CMK (cell line): ENCODE measurements at places on chromosomes 7 and 10.

DNA sequence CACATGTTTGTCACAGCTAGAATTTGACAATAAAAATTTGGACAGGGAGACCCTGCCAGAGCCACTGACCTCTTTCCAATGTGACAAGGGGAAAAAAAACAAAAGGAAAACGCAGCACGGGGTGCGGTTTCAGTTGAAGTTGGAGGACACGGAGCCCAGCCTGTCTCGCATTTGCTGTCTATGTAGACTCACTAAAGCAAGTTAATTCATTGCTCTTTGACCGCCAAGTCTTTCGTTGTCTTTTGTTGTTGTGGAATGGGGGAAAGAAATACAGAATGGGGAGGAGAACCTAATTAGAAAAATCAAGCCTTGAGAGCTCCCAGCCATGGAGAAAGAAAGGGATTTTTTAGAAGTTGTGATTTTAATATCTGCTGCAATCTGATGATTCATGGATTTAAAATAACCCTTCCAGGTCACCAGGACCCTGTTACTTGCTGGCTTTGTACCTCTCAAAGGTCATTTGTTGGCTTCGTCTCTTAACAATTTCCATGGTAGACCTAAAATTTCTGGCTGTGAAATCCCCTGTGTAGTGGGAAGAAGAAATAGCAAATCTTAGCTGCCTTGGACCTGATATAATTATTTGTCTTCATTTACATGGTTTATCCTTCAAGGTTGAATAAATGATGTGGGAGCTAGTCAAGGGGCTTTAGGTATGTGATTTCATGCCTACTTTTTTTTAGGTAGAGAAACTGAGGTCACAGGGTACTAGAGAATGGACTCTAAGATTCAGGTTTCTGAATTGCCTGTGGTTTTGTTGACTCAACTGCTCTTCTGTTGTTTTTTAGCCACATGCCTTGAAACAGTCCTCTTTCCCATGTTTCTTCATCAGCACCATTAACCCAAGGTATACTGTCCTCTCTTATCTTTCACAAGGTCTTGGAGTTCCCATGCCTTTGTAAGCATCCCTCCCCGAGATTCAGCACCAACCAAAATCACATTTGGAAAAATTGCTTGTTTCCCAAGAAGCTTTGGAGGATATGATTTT, 78.7 kb downstream of the TCF7L2 start:
- no peak for DNase-seq

DNA sequence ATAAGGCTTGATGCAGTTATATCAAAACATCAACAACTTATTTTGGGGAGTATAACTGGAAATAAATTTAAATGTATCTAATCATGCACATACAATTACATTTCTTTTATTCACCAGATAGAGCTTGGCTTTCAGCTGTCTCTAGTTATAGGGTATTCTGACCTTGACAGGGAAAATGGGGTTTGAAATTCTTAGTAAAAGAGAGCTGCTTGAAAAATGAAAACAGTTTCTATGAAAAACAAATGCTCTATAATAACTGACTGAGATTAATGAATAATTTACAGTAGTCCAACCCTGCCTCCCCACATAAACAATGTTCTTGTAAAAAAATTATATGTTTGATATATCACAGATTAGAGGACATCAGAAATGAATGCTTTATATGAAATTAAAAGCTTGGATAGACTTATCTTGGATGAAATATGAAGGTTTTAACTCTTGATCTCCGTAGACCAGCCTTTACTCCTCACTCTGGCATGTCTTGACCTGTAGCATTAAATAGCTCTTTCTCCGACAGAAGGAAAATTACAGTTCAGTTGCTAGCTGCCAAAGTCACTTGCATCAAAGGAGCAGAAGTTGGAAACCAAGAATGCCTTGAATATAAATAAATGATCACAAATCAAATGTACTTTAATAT, 32.1 kb downstream of the VWC2 start:
- no peak for DNase-seq

DNA sequence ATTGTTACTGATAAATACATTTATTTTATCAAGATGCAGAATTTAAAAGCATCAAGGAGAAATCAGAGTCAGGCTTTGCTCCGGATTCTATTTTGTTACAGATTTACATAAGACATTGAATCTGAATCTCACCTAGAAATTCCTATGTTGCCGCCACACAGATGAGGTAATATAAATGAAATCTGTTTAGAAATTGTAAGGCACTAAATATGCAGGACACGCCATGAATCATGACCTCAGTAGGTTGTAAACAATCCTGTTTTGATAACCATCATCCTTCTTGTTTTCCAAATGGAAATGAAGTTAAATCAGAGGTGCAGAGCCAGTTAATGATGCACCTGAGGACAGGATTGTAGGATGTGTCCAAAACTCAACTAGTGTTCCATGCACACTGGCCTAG, 778.0 kb downstream of the MAGI2 start:
- no peak for DNase-seq

- no peak for DNase-seq
These were observed 9.4 kb upstream of the ANKRD1 start for GRCh38 chr10:90930070-90930837.

GRCh38 chr7:381211-382042, 91.5 kb downstream of the FOXL3 start:
- no peak for DNase-seq

GRCh38 chr7:112416127-112416526, 34.1 kb upstream of the IFRD1 start:
- no peak for DNase-seq

GRCh38 chr7:94389381-94389780, 5.3 kb upstream of the COL1A2 start:
- no peak for DNase-seq

GRCh38 chr7:34558022-34558421, 100.0 kb upstream of the NPSR1 start:
- no peak for DNase-seq

DNA sequence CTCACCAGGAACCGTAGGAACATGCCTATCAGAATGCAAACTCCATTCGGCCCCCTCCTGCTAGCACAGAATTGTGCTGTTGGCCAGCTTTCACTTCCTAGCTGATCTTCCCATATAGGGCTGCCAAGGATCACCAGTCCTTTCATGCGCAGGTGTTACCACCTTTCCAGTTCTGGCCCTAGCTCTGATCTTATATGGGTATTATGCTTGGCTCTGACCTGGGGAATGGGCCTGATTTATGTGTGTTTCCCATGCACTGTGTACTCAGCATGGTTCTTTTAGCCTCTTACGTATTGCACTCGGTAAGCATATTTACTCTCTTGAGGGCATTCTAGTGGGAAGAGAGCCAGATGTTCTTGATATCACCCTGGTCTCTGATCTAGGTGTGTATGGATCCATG, 11.1 kb downstream of the SLC35G1 start:
- no peak for DNase-seq

GRCh38 chr10:1559761-1560160, 177.6 kb downstream of the ADARB2 start:
- DNase-seq = no peak

- no peak for DNase-seq
These were observed 4.0 kb upstream of the TMEM106B start for GRCh38 chr7:12207046-12207445.

GRCh38 chr7:150663802-150664494, 21.6 kb upstream of the GIMAP2 start:
- no peak for DNase-seq

DNA sequence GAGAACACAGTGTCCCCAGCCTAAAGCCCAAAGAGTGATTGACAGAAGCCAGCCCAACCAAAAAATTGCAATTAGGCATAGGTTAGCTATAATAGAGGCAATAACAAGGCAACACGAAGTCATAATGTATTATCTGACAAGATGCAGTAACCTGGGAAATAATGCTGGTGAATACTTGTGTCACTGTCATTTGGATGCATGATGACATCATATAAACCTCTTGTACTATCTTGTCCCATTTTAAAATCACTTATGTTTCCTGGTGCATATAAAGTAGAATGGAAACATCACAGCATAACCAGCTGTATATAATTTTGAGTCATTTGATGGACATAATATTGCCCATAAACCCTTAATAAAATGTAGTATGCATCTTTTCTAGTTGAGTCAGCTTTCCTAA, 1138.3 kb upstream of the LRRTM3 start:
- DNase-seq = no peak

DNA sequence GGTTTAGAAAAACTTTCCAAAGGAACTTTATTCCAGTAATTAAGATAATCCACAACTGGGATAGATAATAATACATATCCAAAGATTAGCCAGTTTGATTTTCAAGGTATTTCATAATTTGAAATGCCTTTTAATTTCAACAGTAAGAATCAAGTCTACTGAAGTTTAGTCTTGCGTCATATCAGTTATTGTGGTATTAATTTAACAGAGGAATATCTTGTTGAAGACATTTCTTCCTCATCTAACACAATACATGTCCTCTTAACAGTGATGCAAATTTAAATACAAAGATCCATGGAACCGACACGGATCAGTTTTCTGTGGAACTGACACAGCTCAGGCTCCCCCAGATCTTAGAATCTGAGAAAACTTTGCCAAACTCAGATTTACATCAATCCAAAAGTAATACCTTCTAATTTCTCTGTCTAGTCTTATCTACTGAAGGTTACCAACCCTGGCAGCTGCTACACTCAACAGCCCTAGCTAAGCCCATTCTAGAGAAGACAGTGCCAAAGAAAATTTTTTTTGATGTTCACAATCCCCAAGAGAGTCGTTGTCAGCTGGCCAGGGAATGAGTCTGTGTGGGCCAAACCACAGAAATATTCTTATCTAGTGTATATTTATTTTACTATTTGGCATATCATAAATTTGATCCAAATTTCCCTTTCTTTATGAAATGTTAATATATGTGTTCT, 365.2 kb upstream of the MEOX2 start:
- no peak for DNase-seq

- DNase-seq = no peak
These were observed at the start of gene PPP1R3A for GRCh38 chr7:113918946-113919345. PPP1R3A (minus strand) TSS chr7:113919009; CDS start chr7:113918996, 13 bp downstream.
